ENCODE measurements at places on chromosomes 1 and 21.

- DNase-seq = no peak
Measured at GRCh38 chr1:27616441-27616840, 12.5 kb upstream of the AHDC1 start.

DNA sequence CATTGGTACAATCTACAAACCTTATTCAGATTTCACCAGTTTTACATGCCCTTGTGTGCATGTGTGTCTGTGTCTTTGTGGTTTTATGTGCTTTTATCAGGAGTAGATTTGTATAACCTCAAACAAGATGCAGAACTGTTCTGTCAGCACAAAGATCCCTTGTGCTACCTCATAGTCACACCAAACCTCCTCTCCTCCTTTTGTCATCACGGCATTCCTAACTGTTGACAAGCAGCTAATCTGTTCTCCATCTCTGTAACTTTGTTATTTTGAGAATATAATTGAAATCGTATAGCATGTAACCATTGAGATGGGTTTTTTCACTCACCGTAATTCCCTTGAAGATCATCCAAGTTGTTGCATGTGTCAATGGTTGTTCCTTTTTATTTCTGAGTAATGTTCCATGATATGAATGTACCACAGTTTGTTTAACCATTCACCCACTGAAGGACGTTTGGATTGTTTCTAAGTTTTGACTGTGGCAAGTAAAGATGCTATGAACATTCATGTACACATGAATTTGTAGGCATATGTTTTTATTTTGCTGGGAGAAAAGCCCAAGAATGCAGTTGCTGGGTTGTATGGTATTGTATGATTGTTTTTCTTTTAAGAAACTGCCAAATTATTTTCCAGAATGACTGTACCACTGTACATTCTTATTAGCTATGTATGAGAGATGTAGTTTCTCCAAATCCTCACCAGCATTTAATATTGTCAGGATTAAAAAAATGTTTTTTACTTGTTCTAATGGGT lies 78.1 kb upstream of the B3GALT2 start:
- DNase-seq = no peak

GRCh38 chr1:32894681-32895080 lies 6.5 kb downstream of the TMEM54 start:
- DNase-seq = no peak

- DNase-seq = no peak
Measured at GRCh38 chr1:222656391-222657155, 38.7 kb downstream of the MIA3 start.

DNA sequence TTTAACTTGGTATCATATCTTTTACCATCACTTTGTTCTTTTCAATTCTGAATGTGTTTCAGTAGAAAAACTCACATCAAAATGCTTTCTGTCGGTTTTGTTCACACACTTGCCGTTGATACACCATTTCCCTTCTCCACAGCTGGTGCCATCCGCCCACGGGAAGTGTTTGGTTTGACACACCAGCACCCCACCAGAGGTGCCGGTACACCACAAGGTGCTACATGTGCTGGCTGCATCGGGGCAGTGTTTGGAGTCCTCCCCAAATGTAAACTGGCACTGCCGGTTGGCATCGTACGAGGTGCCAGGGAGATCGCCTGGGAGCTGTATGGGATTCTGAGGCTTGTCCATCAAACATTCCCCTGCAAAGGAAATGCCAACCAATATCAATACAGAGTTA lies 5.0 kb downstream of the ADAMTS1 start:
- DNase-seq = no peak

DNA sequence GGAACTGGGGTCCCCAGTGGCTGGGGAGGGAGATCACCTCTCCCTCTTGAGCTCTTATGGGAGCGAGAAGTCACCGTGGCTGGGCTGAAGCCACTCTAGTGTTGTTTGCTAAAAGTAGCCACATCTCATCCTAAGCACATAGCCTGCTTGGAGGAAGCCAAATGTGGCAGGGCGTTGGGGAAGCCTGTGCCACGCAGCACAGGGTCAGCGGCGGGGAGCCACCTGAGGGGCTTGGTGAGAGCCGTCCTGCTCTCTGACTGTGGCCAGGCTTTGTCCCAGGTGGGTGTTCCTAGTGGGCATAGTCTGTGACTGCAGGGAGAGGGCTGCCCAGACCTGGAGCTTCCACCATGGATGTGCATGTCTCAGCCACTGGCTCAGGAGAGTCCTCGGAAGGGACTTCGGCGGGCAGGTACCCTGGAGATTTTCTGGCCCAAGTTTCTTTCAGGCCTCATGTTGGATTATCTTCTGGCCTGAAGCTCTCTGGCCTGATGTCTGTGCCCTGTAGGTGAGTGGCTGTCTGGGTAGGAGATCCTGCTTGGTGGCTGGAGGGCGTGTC lies 38.9 kb downstream of the MORN1 start:
- DNase-seq = no peak

GRCh38 chr1:3183411-3183810 lies 114.4 kb downstream of the PRDM16 start:
- no peak for DNase-seq

DNA sequence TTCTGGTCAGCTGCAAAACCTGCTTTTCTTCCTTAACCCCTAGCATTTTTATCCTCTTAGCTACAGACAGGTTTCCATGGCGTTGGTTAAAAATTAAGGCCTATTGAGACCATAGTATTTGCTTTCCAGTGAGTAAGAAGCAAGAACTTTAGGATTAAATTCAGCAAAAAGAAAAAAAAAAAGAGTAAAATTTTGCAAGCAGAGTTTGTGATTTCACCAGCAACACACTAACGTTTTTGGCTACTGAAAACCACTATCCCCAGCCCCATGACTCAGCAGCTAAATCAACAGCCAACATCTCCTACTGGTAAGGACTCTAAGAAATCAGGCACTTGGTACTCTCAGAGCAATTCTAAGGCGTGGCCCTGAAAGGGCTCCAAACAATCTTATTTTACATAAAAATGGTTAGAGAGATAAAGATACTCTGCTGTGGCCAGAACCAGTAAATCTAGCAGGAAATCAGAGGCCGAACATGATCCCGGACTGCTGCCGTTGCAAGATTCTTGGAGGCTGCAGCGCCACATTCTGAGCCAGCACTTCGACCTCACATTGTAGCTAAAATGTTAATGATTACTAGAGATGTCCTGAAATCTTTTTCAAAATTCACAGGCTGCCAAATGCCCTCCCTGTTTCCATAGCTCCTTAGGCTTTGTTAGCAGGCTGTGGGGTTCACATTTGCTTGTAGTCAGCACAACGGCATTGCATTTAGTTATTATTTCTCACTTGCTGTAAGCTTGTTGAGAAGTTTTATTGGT lies 1.6 kb upstream of the ENO1 start:
- DNase-seq = no peak

DNA sequence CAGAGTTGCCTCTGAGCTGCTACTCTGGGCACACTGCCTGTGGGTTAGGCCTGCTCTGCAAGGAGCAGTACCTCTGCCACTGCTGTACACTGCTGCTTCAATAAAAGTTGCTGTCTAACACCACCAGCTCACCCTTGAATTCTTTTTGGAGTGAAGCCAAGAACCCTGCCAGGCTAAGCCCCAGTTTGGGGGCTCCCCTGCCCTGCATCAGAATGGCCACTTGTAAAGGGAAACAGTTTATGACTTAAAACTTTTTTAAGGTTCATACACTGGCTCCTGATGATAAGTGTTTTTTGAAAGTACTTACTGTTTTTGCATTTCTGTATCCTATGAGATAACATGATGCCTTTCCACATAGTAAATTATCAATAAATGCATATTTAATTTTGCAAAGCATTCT lies 310.0 kb downstream of the LMO4 start:
- DNase-seq = no peak

DNA sequence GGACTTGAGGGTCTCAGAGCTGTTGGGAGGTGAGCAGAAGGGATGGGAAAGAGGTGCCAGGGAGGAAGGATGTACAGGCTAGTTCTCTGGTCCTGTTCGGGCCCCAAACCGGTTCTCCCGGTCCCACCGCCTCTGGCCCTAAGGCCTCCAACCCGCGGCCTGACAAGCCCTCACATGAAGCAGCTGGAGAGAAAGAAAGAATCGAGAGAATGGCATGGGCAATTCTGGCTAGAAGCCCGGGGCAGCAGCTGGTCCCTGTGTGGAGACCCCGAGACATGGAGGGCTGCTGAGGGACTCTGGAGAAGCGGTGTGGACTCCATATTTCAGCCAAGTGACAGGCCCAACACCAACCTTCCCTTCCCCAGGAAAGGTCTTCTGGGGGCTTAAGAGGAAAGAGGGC lies 730 bp downstream of the CDC42SE1 start:
- peak; percentile 49 for DNase-seq

DNA sequence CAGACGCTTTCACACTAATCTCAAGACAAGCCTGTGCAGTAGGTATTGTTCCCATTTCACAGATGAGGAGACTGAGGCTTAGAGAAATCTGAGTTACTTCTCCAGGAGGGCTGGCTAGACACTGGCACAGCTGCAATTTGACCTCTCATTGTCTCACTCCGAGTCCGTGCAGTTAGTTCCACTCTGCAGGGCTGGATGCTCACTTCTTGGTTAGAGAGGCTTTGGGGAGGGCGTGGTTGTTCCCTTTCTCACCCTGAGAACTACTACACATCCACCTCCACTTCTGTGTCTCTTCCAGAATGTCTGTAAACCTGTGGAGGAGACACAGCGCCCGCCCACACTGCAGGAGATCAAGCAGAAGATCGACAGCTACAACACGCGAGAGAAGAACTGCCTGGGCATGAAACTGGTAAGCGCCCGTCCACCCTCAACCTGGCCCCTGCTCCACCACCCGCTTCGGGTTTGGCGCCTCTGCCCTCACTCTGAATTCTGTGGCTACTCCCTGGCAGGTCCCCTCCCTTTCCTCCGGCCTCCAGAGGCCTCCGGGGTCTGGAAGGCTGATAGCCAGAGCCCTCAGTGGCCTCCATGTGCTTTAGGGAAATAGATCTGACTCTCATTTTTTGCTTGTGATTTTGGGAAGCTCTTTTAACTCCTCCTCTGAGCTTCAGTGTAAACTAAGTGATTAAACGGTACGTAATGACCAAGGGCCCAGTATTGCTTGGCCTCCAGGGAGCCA lies 29.1 kb downstream of the EIF2D start:
- DNase-seq = no peak

DNA sequence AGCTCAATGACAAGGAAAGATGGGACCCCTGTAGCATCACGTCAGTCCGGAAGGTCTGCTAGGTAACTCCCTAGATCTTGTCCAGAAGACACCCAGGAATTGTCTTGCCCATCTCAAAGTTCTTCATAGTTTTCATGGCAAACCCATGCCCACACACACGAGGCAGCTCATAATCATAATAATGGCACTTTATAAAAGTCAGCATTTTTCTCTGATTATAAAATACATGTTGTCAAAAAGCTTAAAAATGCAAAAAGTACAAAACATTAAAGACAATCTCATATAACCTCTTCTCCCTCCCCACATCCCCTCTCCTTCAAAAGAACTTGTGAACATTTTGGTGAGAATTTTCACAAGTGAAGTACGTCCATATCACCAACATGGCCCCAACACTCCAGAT lies 30.8 kb downstream of the EPHX1 start:
- no peak for DNase-seq

DNA sequence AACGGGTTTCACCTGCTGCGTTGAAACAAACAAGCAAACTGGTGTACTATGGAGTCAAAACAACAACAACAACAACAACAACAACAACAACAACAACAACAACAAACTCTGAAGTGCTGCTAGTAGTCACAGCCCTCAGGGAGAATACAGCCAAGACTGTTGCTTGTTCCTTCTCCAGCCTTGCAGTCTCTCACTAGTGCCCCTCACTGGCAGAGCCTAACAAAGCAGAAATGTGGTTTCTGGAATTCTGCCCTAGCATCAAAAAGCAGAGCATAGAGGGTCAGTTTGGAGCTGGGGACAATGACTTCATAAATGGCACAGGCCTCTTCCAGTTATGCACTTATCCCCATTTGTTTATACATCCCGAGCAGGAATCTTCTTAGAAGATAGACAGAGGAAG lies 187.4 kb downstream of the KCNK2 start:
- DNase-seq = no peak

- DNase-seq = no peak
Measured at GRCh38 chr1:37085393-37085792, 51.1 kb upstream of the GRIK3 start.

DNA sequence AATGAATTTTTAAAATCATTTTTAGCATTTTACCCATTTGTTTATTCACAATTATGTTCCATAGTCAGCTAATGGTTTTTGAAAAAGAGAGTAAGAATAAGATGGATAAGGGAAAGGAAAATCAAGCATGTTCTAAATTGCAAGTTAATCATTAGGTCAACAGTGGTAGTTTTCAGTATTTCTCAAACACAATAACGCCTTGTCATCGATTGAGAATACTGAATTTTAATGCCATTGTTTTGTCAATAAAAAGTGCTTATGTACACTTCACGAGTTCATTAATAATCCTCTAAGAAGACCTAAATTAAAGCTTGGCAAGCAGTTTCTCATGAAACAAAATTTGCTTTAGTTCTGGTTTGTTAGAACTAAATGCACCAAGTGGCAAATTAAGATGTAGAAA lies 100.3 kb downstream of the RERE start:
- no peak for DNase-seq

- DNase-seq = no peak
Measured at GRCh38 chr21:39630191-39630591, 17.5 kb downstream of the B3GALT5 start.

DNA sequence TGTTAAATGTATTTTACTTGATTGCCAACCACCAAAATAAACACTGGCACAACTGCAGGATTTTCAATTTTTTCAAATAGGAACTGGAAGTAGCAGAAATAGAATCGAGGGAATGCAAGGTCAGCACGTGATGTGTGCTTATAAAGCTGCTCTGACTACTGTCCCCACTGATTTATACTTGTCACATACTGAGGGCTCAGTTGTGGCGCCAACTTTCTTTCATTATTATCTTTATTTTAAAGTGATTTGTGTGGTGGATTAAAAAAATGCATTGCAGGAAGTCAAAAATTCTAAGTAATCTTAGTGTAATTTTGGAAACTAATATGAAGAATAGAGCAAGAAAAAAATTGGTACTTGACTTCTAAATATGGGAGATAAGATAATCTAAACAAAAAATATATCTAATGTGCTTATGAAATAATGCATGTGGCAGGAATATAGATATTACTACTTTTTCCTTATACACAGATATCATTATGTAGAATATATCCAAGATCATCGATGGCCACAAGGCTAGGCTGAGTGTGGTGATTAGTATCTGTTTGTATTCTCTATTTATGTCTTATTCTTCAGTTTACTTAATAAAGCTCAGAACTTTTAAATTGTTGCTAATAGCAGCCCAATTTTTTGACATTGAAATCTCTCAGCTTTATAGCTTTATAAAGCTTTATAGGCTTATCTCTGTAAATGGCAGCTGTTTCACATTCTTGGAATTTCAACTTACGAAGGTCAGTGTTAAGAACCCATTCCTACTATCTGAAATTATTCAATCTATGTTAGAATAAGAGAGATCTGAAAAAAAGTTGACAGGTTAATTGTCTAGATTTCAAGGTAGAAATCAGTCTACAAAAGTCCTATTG lies 404.5 kb upstream of the ADAMTS5 start:
- no peak for DNase-seq

DNA sequence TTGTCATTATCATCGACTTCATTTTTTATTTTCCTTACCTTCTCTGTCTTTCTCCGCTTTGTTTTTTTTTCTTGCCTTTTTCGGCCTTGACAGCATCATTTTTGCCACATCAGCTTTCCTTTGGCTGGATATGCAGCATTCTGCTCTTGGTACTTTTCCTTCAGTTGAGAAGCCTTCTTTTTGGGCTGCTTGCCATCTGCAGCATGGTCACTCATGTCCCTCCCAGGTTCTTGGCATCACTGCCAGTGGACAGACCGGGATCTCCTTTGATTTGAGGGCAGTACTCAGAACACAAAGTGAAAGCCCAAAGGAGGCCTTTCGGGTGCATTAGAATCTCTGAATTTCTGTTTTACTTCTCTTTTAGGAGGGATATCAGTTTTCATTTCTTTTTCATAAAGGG lies 3.7 kb upstream of the PARP1 start:
- DNase-seq = no peak

- peak; percentile 75 for DNase-seq
Measured at GRCh38 chr1:203038891-203039608, 12.8 kb downstream of the PPFIA4 start.
